Esophagus squamous epithelium (tissue), 5 donors: ENCODE measurements at places on chromosomes 12 and 14. TPM values are rescaled to one million over a fixed set of nuclear protein-coding genes. Genes with fewer than 3 reads are reported as not detected.

DNA sequence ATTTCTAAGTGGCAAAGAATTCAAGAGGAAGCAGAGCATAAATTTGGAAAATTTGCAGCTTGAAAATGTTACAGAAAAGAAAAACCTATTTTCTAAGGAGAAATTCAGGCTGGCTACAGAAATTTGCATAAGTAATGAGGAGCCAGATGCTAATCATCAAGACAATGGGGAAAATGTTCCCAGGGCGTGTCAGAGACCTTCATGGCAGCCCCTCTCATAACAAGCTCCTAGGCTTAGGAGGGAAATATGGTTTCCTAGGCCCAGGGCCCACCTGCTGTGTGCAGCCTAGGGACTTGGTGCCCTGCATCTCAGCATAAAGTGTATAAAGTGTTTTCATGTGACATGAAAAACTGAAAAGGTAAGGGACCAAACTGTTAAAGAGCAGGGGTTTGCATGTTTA lies 1796.3 kb upstream of the FLRT2 start:
- no peak for DNase-seq

DNA sequence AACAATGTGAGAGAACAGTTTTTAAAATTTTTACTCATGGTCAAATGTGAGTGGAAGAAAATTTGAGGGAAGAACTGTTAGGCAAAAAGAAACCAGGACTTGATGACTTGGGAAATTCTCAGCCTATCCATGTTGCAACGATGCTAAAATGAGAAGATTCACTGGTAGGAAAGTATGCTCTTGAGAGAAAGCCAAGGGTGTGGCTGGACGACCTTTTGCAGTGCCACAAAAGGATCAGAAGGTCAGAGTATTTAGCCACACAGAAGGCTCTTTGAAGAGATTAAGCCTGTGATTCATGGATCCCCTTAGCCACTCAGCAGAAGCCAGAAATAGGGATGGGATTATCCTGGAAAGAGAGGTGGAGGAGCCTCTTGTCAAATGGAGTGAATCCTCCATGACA lies 336.8 kb downstream of the LRIG3 start:
- no peak for DNase-seq

DNA sequence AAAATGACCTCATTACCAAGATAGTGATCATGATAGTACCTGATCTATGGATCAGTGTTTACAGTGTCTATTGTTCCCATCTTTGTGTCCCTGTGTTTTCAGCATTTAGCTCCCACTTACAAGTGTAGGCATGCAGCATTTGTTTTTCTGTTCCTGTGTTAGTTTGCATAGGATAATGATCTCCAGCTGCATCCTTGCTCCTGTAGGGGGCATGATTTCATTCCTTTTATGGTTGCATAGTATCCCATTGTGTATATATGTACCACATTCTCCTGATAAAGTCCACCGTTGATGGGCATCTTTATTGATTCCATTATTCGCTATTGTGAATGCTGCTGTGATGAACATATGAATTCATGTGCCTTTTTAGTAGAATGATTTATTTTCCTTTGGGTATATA lies 215.4 kb upstream of the NAV3 start:
- no peak for DNase-seq

- no peak for DNase-seq
Measured at GRCh38 chr12:6627616-6628015, 8.1 kb downstream of the LPAR5 start.

GRCh38 chr12:21659383-21659782 lies 1.7 kb upstream of the LDHB start:
- no peak for DNase-seq

GRCh38 chr12:45215419-45216229 lies at the start of gene ANO6:
TSS of gene ANO6 (plus strand) at chr12:45216095. CDS start at chr12:45216322, 227 bp downstream.
- peak; percentile 29 for DNase-seq

DNA sequence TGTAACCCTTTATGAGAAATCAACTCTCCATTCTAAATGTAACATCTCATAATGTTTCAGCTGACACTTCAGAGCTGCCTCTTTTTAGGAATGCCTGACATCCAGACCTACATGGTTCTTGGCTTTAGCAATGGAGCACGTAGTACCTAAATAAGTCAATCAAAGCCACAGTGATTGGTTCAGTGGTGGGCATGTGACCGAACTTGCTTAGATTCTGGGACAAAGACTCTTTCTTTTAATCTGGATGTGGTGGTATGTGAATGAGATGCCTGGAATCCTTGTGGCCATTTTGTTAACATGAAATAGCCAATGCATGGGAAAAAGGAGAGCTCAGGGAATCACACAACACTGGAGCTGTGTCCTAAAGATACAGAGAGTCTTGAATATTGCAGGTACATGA lies 11.8 kb downstream of the GPR65 start:
- no peak for DNase-seq

DNA sequence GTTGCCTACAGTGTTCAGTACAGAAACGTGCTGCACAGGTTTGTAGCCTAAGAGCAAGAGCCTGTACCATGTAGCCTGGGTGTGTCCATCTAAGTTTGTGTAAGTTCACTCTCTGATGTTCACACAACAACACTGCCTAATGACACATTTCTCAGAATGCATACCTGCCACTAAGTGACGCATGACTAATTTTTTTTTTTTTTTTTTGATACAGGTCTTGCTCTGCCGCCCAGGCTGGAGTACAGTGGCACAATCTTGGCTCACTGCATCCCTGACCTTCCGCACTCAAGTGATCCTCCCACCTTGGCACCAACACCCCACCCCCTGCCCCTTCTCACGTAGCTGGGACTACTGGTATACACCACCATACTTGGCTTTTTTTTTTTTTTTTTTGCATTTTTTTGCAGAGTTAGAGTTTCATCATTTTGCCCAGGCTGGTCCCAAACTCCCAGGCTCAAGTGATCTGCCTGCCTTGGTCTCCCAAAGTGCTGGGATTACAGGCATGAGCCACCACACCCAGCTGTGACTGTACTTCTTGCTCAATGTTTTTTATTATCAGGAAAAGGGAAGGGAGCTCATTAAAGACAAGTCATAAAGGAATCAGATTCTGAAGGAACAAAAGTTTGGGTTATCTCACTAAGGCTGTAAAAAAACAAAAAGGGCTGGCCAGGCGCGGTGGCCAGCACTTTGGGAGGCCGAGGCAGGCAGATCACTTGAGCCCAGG lies 10.0 kb upstream of the CDC42BPB start:
- no peak for DNase-seq

- DNase-seq: no peak
Measured at GRCh38 chr14:86221000-86221399, 691.1 kb downstream of the FLRT2 start.

DNA sequence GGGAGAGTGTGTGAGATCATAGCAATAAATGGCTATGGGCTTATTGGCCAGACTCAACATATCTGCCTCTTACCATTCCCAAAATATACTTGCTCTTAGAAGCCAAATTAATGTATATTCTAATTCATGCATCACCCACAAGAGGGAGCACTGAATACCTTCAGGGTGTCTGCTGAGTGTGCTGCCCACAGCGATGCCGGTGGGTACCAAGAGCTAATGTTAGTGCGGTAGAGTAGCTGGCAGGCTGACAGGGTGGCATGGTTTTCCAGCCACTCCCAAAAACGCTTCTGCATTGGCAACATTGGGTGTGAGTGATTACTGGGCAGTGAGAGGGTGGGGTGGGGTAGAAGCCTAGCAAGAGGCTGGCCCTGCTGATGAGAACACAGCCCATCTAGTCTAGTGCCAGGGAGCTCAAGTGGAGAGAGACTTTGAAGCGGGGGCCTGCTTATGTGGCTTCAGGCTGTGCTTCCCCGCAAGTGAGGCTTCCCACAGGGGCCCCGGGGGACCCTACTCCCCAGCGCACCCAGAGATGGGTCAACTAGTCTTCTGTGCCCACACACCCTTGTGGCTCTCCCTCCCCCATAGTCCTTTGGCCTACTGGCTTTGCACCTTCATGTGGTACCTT lies 9.2 kb upstream of the PLEKHD1 start:
- DNase-seq: no peak

GRCh38 chr12:125249066-125249824 lies 184.0 kb downstream of the AACS start:
- DNase-seq: no peak

- no peak for DNase-seq
Measured at GRCh38 chr12:128792398-128792797, 31.4 kb downstream of the SLC15A4 start.

DNA sequence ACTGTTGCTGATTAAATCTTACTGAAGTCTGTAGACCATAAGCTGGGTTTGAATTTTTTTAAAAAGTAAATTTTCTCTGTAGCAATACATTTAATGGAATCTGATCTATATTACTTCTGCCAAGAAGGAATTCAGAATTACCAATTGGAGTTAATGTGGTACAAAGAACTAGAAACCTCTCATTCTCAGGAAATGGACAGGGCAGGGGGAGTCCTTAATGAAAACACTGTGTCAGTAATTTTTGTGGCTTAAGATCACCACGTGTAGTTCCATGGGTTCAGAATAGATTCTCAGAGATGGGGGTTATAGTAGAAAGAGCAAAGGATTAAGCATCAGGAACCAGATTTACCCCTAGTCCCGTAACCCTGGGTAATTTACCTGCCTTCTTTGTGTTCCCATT lies 30.3 kb downstream of the FBXL14 start:
- no peak for DNase-seq

GRCh38 chr12:23084236-23084995 lies 459.4 kb downstream of the ETNK1 start:
- no peak for DNase-seq

GRCh38 chr12:43108656-43109055 lies 443.3 kb downstream of the ADAMTS20 start:
- no peak for DNase-seq

DNA sequence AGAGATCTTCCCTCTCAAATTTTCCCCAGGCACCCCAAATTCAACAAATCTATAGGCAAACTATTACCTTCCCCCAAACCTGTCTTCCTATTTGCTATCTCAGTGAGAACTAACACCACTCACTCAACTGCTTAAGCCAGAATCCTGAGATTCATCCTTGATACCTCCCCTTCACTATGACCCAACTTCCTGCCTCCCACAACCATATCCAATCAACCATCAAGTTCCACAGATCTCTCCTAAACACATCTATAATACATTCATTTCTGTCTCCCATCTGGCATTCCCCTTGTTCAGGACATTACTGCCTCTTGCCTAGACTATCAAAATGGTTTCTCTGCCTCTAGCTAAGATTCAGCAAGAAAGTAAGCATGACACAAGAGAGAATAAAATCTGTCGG lies 21.3 kb downstream of the YAF2 start:
- no peak for DNase-seq

DNA sequence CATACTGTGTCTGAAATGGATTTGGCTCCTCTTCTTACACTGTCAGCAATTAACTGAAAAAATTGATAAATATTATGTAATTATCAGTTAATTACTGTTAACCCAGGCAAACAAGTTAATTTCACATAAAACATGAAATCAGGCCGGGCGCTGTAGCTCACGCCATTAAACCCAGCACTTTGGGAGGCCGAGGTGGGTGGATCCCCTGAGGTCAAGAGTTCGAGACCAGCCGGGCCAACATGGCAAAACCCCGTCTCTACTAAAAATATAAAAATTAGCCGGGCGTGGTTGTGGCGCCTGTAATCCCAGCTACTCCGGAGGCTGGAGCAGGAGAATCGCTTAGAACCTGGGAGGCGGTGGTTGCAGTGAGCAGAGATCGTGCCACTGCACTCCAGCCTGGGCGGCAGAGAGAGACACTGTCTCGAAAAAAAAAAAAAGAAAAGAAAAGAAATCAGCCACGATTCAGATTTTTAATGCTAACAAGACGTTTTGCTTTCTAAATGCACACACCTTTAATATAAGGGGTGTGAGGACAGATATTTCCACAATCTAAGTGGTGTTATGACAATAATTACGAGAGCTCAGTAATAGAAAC lies 473 bp upstream of the TMEM19 start:
- DNase-seq: no peak

DNA sequence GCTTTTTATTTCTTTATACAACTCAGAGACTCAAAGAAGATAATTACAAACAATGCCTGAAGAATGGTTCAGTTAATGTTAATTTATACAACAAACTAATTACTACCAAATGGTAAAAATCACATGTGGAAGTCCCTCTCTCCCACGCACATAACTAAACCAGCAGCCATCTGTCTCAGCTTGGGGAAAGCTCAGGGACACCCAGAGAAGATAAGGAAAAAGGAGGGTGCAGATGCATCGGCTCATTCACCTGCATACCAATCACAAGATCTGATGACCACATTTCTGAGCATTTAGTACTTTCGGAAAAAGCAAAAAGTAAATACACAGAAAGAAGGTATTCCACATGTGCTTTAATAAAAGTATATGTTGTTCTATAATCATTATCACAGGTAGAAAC lies 136.3 kb downstream of the SOX5 start:
- DNase-seq: no peak

- DNase-seq: no peak
Measured at GRCh38 chr12:58489394-58489793, 430.9 kb downstream of the LRIG3 start.

DNA sequence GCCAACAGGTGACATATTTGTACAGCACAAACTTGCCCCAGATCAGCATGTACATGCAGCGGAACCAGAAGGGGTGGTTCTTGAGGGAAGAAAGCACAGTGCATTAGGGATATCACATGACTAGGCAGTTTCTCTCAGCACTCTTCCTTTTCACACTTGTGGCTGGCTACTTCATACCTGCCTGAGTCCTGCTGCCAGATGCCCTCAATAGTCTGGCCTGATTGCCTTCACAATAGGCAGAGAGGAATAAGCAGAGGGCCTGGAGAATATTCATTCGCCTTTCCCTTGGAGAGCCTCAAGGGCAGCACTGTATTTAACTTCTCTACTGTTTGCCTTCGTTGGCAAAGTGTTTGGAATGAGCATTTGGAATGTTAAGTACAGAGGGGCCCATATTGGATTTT lies 7.9 kb downstream of the EMG1 start:
- no peak for DNase-seq

DNA sequence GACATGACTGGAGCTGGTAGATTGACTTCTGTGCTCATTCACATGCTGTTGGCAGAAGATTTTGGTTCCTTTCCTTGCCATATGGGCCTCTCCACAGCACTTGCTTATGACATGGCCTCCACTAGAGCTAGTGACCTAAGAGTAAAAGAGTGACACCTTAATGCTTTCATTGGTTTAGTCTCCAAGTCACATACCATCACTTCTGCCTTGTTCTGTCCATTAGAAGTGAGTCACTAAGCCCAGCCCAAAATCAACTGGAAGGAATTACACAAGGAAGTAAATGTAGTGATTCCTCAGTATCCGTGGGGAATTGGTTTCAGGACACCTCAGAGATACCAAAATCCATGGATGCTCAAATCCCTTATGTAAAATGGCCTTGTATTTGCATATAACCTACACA lies 81.3 kb downstream of the PPHLN1 start:
- no peak for DNase-seq

CRY1 gene
- total RNA-seq: 11.9 TPM

NR1H4 gene
- not detected for total RNA-seq

LMNTD1 gene
- total RNA-seq: not detected

DPY19L2 gene
- 1.0 TPM for total RNA-seq

FAR2 gene
- total RNA-seq: 2.4 TPM

COX8C gene
- total RNA-seq: not detected

STXBP6 gene
- 1.2 TPM for total RNA-seq

BDKRB1 gene
- 7.2 TPM for total RNA-seq

ACRBP gene
- 0.35 TPM for total RNA-seq

NEUROD4 gene
- not detected for total RNA-seq
